Right renal pelvis (tissue), 4 donors: ENCODE measurements at places on chromosomes 1 and 21.

GRCh38 chr1:228079601-228080263 lies 2.8 kb upstream of the ARF1 start:
- no peak for DNase-seq

- DNase-seq = no peak
Measured at GRCh38 chr1:65281846-65282245, 27.5 kb upstream of the DNAJC6 start.

DNA sequence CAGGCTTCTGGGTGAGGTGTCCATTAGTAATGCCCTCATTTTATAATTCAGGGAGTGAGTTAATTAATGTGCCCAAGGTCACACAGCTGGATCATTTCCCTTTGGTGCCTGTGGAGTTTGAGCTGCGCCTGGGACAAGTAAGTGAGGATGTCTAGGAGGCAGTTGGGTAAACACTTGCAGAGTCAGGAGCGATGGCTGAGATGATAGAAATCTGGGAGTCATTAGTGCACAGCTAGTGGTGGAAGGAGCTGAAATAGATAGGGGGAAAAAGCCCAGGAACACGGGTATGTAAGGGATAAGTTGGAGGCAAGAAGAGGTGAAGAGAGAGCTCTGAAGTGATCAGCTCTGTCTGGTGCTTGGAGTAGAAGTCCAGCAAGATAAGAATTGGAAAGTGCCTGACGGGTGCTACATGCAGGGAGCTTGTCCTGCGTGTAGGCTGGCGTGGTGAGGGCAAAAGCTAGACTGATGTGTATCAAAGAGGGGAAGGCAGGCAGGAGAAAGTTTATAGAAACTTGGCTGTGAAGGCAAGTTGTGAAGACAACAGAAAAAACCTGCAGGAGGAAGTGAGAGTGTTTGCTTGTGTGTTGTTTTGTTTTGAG lies 1.7 kb upstream of the SCAF4 start:
- DNase-seq = no peak

GRCh38 chr1:203322500-203323179 lies 17.3 kb downstream of the BTG2 start:
- no peak for DNase-seq

- DNase-seq = no peak
Measured at GRCh38 chr1:60292140-60292539, 218.6 kb upstream of the C1orf87 start.

GRCh38 chr1:27366411-27367159 lies at the start of gene MAP3K6:
MAP3K6 (minus strand) TSS chr1:27366961; CDS start chr1:27366597, 364 bp downstream.
- no peak for DNase-seq

- DNase-seq = no peak
Measured at GRCh38 chr1:29806646-29807319, 570.5 kb downstream of the PTPRU start.

DNA sequence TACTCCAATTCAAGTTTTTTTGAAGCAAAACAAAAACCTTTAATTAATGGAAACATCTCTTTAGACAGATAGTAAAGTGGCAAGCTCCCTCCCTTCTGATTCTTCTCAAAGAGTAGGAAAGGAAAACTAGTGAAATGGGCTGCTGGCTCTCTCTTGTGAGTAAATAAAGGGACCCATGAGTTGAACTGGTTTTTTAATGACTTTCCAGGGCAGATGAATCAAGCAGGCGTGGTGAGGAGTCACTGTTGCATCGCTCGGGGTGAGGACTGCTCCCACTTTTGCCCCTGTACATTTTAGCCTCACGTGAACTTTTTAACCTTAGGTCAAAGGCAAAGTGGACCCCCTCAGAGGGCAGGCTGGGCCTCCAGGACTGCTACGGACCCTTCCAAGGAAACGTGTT lies 64.8 kb downstream of the ABCA4 start:
- no peak for DNase-seq

DNA sequence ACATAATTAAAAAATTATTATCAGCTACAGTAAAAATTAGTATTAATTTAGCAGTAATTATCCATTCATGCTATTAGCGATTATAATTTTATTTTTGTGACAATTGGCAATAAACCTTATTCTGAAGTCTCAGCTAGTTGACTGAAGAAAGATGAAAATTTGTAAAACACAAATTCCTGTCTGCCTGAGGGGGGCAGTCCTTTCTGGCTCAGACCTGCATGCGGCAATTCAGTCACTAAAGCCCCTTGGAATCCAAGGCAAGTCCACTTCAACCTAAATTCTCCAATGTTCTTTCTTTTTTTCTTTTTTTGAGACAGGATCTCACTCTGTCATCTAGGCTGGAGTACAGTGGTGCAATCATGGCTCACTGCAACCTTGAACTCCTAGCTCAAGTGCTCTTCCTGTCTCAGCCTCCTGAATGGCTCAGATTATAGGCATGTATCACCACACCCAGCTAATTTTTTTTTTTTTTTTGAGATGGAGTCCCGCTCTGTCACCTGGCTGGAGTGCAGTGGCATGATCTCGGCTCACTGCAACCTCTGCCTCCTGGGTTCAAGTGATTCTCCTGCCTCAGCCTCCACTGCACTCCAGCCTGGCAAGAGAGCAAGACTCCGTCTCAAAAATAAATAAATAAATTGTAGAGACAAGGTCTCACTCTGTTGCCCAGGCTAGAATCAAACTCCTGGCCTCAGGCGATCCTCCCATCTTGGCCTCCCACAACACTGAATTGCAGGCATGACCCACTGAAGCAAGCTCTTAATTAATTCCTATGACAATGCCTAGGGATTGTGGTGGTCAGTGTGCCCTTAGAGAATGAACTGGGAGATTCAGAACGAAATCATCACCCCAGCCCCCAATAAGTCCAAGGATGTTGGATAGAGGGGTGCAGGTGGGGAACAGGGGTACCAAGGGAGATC lies 24.2 kb upstream of the ITPKB start:
- no peak for DNase-seq

DNA sequence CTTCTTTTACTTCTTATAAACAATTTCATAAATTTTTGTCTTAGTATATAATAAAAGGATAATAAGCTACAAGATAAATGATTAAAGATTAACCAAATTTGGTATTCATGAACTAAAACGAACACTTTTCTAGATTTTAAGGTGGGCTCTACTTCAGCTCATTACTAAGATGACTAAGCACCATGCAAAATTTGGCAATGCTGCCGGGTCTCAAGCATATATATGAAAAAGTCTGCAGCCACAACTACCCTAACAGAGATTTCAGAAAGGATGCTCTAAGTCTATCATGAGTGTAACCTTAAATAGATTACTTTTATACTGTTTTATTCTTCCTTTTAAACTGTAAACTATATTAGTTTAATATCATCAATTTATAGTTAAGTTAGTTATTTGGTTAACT lies 47.8 kb downstream of the BRWD1 start:
- DNase-seq = no peak

DNA sequence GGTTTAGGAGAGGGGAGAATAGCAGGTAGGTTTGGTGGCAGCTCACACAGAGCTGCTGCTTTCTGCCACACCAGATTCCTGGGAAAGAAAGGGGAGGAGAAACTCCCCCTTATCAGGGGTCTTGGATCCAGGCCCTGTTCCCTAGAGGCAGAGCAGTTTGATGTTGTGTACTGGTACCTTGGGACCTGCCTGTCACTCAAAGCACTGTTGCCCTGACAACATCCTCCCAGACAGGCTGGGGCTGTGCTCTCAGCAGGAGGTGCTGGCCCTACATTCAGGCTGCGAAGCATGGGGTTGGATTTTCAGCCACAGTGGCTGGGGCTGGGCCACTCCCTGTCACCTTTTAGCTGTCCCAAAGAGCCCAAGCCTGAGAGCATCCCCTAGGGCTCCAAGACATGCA lies 188.0 kb downstream of the GRIK3 start:
- no peak for DNase-seq

DNA sequence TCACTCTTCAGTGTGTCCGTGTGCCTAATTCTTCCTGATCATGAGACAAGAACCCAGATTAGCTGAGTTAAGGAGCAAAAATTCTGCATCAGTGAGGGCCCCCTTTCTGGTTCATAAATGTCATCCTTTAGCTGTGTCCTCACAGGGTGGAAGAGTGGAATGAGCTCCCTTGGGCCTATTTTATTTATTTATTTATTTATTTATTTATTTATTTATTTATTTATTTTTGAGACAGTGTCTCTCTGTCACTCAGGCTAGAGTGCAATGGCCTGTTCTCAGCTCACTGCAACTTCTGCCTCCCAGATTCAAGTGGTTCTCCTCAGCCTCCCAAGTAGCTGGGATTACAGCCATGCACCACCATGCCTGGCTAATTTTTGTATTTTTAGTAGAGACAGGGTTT lies 131.7 kb downstream of the PATJ start:
- DNase-seq = no peak

- DNase-seq = no peak
Measured at GRCh38 chr1:224939844-224940425, 10.5 kb downstream of the DNAH14 start.

DNA sequence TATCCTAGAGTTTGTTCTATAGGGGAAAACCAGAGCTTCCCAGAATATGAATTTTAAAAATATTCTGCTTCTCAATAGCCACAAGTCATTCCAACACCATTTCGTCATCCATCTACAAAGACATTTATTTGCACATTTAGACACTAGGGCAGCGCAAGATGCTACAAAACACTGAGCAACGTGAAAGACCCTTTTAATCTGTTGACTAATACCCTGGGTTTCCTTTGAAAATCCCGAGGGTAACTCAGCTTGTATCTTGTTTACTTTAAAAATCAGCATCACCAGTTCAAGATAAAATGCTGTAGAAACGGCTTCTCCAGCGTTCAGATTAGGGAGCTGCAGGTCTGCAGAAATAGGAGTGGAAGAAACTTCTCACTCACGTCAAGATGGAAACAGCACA lies 13.5 kb downstream of the PDPN start:
- no peak for DNase-seq

DNA sequence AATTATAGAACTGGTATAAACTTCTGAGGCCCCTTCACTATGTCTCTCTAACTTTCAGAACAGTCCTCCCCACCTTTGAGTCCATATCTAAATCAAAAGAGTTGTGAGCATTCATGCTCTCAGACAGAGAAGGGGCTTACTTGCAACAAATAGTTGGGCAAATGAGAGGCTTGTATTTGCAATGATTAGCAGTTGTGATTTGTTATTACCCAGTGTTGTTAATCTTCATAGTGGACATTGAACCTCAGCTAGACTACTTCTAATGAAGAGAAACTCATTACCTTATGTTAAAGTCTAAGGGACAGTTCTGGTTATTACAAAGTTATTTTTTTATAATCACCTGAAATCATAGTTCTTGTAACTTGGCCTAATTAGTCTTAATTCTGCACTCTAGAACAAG lies 114.5 kb downstream of the RABGAP1L start:
- no peak for DNase-seq

DNA sequence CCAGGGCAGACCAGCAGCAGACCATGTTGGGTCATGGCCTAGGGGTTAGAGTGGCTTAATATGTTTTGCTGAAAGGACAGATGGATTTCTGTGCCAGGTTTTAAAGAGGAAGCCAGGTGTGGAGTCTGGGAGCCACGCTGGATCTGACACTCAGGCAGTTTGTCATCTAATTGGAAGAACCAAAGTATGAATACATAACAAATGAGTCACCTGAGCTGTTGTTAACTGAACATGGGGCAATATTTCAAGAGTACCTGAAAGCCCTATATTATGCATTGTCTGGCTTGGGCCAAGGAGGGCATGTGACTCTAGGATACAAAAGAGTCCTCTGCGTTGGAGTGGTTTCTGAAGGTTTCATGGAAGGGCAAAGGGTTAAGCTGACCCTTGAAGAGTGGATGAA lies 70.6 kb downstream of the LMO4 start:
- no peak for DNase-seq

DNA sequence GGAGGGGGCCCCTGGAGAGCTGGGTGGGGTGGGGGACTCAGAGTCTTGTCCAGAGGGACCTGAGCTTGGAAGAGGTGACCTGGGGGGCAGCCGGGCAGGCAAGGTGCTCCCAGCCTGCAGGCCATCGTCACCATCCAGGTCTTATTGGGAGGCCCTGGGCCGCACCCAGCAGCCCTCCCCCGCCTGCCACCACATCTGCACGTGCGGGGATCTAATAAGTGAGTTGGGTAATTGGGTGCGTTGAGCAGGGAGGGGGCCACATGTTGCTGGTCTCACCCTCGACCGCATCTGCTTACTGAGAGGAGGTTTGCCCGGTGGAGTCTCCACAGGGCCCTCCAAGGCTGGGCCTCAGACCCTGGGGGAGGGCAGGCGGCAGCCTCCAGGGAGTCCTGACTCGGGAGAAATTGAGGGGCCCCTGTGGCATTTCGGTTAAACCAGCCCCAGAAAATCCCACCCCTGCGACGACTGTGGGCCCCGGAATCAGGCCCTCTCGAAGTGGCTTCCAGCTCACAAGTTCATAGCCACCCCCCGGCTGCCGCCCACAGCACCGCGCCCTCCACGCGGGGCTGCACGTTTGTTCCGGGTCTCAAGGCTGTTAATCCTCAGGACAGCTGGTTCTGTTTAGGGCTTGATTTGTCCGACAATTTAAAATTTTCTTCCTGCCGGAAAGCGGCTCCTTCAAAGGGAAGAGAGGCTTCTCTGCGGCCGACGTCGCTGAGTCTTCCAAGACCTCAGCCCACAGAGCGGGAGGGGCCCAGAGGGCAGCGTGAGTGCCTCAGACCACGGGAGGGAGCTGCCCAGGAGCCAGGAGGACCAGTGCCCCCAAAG lies 14.7 kb upstream of the COL6A2 start:
- no peak for DNase-seq

- DNase-seq = no peak
Measured at GRCh38 chr1:5502311-5503194, 489.7 kb downstream of the NPHP4 start.

DNA sequence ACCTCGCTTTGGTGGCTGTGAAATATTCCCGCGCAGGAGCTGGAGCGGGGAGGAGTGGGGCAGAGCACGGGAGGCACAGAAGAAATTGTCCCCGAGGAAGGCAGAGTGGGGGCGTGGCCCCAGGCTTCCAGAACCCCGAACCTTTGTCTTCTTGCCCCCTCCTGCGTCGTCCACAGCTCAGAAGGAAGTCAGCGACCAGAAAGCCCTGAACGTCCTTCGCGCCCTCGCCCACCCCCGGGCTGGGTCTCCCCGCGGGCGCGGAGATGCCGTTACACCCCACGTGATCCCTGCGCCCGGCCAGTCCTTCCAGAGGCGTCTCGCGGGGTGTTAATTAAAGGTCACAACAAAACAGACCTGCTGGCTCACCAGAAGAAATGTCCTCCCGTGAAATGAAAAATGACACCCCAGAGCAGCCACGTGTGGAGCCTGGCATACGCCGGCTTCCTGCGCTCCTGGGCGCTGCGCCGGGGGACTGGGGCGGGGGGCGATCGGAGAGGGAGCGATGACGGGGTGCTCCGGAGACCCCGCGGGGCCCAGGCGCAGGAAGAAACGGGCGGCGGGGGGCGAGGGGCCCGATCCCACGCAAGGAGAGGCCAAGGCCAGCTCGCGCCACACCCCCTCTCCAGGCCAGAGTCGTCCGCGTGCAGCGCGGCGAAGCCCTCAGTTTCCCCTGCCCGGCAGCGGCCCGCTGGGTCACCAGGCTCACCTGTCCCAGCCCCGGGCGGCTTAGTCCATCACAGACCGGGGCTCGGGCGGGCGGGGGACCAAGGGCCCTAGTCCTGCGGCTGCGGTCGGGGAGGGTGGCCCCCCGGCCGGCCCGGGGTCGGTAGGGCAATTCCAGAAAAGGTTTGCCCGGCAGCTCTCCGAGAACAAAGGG lies 995 bp upstream of the KIF26B start:
- no peak for DNase-seq

- peak; percentile 47 for DNase-seq
Measured at GRCh38 chr1:151594143-151594625, 17.7 kb upstream of the SNX27 start.

GRCh38 chr1:205497351-205497750 lies 7.1 kb upstream of the CDK18 start:
- DNase-seq = no peak

- DNase-seq = no peak
Measured at GRCh38 chr1:36126797-36127500, 1.9 kb upstream of the COL8A2 start.
